ENCODE measurements at places on chromosomes 1 and 21.

- peak; percentile 12 for DNase-seq
These were observed 69.7 kb downstream of the TTLL7 start for GRCh38 chr1:83929184-83929583.

GRCh38 chr1:178055779-178056471 lies 38.0 kb upstream of the RASAL2 start:
- DNase-seq, result peak; percentile 33

GRCh38 chr1:184161071-184161698 lies 109.7 kb downstream of the TSEN15 start:
- DNase-seq, result no peak

GRCh38 chr1:23167353-23168078 lies 1.1 kb downstream of the LUZP1 start:
- DNase-seq, result peak; percentile 52

DNA sequence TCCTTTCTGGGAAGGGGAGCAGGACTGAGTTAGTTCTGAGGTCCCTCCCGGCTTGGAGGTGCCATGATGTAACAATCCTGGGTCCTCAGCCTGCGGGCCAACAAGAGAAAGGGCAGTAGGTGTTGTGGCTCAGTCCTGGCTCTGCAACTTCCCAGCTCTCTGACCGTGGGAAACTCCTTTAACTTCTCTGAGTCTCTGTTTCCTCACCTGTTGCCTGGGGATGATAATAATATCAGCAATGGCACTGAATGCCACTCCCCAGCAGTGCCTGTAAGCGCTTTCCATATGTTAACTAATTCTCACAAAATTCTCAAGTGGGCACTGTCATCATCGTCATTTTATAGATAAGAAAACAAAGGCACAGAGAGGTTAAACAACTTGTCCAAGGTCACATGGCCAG lies 2.3 kb downstream of the PADI3 start:
- no peak for DNase-seq

GRCh38 chr1:65148548-65149350 lies 746 bp downstream of the AK4 start:
- DNase-seq, result peak; percentile 57

GRCh38 chr1:42888013-42888633 lies 41.7 kb downstream of the ZNF691 start:
- no peak for DNase-seq

DNA sequence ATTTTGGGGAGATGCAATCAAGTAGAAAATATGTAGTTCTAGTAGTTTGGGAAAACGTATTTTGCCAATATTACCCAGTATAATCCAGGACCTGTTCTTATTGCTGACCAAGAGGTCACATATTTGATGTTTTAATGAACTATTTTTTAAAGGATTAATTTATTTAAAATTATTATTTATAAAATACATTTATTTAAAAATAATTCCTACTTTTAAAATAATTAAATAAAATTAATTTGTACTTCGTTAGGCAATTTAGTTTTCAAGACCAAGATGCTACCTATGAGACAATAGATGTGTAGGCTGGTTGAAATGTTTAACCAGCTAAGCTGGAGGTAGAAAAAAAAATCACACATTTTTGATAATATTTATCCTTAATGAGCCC lies 140.4 kb upstream of the BEND5 start:
- DNase-seq, result no peak

DNA sequence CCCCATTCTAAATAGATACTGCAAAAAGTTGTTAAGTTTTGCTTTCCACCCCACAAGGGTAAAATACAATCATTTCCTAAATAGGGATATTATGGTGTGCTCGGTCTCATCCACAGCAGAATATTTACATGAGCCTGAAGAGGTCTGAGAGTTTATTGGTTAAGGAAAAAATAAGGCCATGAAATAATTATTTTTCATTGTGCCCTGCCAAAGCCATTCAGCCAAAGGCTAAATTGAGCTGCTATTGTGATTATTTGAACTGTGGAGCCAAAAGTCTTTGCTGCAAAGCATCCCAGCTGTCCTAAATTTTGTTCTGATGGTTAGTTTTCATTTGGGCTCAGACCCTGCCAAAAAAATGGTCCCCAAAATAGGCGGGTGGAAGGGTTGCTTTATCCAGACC lies 298.7 kb upstream of the ESRRG start:
- DNase-seq, result peak; percentile 43

DNA sequence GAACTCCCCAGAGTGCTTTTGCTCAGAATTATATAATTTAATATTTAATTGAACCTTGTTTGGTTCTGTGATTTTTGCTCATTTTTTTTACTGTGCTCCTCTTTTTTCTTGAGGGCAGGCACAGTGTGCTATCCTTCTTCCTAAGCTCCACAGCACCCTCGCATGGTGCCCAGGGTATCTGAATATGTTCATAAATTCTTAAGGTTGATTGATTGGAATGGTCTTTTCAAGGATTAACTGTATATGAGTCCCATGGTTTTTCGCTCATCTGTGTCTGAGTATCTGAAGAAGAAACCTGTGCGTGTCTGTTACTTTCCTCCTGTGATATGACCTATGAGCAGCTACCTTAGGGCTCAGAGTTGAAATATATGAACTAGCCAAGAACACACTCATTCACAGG lies 393.7 kb downstream of the HLX start:
- peak; percentile 32 for DNase-seq

DNA sequence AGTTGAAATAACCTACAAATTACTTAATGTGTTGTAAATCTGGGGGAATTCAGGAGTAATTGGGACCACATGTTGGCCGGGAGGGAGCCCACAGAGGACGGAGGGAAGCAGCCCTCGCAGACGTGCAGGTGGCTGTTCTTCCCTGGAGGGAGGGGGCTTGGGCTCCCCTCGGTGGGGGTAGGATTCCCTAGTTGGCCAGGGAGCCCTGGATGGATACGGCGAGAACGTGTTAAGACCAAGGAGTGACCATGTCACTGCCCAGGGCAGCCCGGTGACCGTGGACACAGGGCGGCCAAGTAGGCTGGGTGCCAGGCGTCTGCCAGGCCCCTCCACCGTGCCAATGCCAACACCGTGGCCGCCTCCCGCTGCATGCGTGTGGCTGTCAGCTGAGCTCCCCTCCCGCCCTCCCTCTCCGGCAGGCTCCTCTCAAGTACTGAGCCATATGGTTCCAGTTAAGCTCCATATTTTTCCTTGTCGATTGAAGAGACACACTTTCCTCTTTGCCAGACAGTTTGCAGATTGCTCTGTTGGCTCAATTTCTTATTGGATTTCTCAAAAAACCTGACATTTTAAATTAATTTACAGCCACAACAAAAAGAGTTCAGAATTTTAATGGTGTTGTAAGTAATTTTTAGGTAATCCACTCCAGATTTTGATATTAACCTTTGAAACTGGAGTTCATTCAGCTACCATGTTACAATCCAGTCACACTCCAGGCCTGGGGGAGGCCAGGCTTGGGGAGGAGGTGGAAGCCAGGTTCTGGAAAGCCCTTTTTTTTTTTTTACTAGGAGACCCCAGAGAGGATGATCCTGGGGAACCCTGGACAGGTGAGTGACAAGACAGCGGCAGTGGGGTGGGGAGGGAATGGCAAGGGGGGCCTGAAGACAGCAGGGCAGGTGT lies 71.2 kb downstream of the CASZ1 start:
- DNase-seq, result peak; percentile 79

GRCh38 chr1:156359973-156360372 lies 9.0 kb upstream of the RHBG start:
- DNase-seq, result peak; percentile 45

GRCh38 chr1:92273039-92273438 lies 25.7 kb downstream of the GLMN start:
- DNase-seq, result no peak

GRCh38 chr21:31395268-31395667 lies 51.2 kb upstream of the TIAM1 start:
- no peak for DNase-seq

DNA sequence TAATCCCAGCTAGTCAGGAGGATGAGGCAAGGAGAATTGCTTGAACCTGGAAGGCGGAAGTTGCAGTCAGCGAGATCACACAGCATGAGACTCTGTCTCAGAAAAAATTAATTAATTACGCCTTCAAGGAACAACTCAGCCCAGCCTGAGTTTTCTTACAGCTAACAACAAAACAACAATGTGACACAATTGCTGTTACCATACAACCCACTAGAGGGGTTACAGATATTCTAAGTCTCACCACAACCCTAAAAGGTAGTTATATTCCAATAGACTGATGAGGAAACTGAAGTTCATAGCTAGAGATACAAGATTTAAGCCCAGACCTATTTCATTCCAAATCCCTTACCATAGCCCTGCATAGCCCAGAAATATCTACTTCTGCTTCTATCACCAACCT lies 2.9 kb upstream of the LRRC8C start:
- DNase-seq, result no peak

DNA sequence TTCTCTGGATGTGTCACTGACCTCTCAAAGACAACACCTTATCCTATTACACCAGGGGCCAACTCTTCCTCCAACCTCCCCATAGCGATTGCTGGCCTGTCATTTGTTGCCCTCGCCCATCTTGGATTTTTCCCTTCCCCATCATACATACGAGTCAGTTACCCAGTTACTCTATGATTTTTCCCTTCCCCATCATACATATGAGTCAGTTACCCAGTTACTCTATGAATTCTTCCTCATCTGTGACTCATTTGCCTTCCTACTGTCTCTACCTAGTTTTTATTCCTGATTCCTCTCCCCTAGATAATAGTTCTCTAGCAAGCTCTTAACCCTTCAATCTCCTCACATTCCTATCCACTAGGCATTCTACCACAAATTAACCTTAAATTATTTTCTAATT lies 178.8 kb downstream of the NR5A2 start:
- no peak for DNase-seq

- DNase-seq, result peak; percentile 14
These were observed 84.5 kb downstream of the POU2F1 start for GRCh38 chr1:167305059-167305705.

DNA sequence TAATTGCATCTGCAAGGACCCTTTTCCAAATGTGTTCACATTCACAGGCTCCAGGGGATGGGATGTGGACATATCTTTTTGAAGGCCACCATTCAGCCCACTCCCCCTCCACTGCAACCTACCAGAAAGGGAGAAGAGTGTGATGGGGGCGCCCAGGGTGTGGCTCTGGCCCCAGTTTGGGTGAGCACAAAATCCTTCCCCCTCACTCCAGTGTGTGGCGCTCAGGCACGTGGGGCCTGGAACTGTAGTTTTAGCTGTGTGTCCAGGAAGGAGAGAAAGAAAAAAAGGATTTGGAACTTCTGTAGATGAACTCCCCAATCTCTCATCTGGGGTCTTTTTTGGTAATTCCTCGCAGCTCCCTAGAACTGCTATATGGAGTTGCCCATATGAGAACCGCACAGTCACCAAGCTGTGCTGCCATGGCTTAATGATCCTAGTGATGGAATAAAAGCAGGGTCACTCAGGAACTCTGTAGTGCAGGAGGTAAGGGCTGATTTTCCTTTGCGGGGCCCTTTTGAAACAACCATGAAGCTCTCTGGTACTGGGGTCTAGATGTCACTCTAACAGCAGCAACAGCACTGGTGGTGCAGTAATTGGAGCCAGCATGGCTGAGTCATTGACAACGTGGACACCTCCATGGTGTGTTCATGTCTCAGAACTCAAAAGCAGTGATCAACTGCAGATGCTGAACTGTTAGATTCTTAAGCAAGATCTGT lies 17.0 kb downstream of the AGT start:
- DNase-seq, result no peak

DNA sequence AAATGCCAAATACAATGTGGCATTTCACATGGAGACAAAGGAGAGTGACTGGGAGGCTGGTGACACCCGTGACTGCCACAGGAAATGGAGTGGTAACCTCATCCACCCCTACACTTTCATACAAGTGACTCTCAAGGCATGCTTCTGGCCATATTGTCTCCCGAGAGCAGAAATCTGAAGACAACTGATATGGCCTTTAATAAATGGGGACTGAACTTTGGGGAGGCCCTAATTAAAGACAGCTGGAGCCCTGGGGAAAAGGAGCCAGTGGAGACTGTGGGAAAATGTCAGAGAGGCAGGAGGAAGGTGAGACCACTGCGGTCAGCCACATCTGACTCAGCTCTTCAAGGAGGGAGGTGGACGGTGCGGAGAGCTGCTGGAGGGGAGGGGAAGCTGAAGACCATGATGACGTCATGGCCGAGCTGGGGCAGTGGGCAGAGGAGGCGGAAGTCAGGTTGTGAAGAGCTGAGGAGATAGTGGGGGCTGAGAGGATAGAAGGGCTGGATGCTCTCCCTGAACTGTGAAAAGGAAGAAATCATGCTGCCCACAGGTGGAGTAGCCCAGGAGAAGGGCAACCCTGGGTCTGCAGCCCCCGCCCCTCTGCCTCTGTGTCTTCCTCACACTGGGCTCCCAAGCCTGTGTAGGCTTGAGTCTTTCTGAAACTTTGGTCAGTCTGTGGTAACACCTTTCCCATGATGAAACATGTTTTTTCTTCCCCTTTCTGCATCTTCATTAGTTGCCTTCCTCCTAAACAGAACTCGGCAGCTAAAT lies 14.0 kb upstream of the NCF2 start:
- peak; percentile 25 for DNase-seq

GRCh38 chr1:208437401-208437800 lies 193.2 kb upstream of the PLXNA2 start:
- DNase-seq, result no peak

GRCh38 chr1:26305667-26306289 lies 658 bp downstream of the UBXN11 start:
- no peak for DNase-seq

- no peak for DNase-seq
These were observed 738 bp downstream of the CAMK1G start for GRCh38 chr1:209584231-209584672.

Data from NCI-H69 (cell line).